Stimulated activated CD4-positive, alpha-beta T cell treated with anti-CD3 and anti-CD28 coated beads, Interleukin-15, amount 100 ng/mL, for 48 hours (primary cell): ENCODE measurements at places on chromosomes 3 and 15.

- no peak for DNase-seq
Measured at GRCh38 chr3:162168715-162169114, 672.1 kb downstream of the OTOL1 start.

GRCh38 chr15:70726753-70727152 is 36.6 kb downstream of the UACA start:
- no peak for DNase-seq

DNA sequence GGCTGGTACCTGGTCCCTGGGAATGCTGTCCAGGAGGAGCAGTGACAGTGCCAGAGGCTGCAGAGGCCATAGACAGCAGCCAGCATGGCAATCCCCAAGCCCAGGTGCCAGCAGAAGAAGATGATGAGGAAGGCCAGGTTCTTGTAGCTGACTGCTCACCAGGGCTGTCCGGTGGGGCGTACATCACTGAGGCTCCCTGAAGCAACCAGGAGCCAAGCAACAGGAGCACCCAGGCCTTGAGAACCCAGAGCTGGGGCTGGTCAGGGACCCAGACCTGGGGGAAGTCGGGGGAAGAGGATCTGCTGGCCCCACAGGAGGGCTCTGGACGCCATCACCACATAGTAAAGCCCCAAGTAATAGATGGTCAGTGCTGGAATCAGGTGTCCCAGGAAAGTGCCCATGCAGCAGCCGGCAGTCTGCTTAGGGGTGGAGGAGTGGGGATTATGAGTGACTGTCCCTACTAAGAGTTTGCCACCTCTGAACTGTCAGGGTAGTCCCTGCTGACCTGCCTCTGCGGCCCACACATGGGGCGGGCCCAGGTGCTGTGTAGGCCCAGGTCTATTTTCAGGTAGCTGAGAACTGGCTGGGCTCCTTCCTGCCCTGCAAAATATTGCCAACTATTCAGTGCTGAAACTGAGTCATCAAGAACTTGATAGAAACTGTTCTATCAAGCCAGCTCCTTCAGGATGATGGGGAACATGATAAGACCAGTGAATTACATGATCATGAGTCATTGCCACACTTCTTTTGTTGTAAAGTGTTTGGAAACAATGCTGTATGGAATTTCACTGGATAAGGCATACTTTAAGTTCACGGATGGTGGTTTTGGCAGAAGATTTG is 68.7 kb downstream of the CHRD start:
- DNase-seq, result no peak

GRCh38 chr3:45319996-45320305 is 68.4 kb upstream of the LARS2 start:
- no peak for DNase-seq

DNA sequence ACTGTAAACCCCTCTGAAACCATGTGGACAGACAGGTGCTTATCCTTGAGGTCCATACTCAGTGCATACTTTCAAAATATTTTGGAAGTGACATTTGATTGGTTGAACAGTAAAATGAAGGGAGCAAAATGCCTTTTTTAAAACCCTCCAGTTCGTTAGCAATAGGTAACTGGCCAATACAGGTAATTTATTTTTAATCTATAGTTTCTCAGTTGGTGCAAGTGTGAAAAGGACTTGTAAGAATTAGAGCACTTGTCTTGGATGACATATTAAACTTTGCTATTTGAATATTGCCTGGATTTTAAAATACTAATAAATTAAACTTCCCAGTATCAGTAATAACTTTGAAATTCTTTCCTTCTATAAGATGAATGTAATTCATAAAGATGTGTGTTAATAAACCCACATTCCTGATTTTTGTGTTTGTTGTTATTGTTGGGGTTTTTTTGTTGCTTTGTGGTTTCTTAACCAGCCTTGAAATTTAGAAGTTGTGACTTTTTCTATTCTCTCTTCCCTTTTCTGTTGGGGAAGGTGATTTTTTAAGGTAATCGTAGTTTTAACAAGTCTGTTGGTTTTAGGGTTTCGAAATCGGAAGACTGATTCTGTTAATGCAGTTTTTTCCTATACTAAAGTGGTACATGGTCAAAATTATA is 90.0 kb downstream of the STT3B start:
- DNase-seq, result no peak

DNA sequence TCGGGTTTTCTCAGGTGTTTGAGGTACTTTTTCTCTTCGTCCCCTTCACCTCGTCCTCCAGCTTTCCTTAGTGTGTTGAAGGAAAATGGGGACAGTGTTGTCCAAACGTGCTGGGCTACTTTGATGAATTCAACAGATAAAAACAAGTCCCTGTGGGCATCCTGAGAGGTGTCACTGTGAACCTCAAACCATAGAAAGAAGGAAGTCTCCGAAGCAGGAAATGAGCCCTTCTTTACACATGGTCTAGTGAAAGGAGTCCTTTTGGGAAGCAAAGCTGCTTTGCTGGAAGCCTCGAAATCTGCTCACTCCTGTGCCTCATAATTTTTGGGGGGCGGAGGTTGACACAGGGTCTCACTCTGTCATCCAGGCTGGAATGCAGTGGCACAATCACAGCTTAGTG is 10.6 kb downstream of the IL17RB start:
- no peak for DNase-seq

DNA sequence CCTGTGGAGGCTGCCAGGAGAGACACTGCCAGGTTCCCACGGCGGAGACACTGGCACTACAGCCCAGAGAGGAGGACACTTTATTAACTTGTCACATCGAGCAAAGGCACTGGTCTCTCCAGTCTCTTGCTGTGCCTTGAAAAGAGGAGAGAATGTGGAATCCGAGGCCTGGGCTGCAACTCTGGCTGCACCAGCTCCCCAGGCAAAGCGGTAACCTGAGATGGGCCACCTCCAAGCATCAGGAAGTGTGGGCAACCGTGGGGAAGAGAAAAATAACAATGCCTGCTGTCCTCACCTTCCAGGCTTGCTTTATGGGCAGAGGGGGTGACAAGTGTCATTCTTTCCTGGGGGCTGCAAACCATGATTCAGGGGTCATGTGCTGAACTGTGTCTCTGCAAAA is 91.6 kb upstream of the RGMA start:
- DNase-seq, result no peak

DNA sequence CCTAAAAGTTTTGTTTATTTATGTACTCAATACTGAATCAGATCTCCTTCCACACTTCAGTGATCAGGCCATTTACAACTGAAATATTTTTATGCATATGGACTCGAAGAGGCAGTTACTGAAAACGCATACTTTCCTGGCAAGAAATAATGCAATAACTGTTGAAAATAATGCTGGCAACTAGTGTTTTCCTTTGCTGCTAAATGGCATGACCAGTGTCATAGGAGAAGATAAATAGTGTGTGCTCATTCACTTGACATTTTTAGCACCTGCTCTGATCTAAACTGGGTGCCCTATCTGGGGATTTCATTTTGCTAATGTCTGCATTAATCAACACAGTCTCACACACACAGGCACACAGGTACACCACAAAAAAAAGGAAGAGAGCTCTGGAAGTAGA is 695.2 kb downstream of the TUSC7 start:
- no peak for DNase-seq

GRCh38 chr3:94307588-94307987 is 244.7 kb downstream of the NSUN3 start:
- no peak for DNase-seq

- DNase-seq, result no peak
Measured at GRCh38 chr15:82763361-82764116, 42.3 kb downstream of the FSD2 start.

DNA sequence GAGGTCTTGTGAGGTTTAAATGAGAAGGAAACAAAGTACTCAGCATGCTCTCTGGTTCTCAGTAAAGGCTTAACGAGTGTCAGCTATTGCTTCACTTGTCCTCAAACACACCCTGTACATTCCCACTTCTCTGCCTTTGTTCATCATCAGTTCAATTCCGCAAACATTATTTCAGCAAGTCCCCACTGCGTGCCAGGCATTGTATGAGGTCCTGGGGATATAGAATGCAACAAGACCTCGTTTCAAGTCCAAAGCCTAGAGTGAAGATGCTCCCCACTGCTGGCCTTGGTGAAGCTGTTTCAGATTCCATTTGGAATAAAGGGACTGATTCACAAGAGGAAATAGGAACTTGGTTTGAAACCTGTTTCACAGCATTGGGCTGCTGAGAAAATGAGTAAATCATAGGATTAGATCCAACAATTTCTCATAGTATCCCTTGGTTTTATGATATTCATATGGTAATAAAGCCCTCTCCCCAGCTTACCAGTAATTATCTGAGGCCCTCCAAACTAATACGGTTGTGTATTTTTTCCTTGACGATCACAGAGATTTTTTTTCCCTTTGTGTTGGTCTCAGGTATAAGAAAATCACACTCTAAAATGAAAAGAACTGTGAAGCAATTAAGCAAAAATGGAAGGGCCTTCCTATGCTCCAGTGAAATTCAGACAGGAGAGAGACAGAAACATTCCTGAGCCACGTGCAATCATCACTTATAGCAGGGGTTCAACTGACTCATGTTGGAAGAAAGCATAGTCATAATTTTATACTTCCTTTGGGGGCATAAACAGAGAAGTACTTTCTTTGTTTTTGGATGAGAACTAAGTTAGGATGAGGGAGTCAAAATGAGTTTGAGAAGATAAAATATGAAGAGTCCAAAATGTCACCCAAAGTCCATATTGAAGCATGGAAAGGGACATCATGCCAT is 258.6 kb downstream of the RORA start:
- DNase-seq, result no peak

DNA sequence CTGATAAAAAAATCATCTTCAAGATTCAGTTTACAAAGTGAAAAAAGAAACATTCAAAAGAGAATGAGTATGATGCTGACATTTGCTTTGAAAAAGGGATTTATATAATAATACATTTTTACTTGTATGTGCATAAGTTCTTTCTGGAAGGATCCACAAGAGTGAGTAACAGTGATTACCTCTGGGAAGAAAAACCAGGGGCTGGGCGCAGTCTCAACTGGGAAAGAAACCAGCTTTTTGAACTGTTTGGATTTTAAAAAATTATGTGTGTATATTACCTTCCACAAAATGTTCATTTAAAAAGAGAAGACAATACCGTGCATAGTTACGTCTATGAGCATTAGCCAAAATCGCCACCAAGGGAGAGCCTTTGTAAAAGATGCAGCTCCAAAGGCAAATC is 1.3 kb downstream of the CLEC3B start:
- no peak for DNase-seq

DNA sequence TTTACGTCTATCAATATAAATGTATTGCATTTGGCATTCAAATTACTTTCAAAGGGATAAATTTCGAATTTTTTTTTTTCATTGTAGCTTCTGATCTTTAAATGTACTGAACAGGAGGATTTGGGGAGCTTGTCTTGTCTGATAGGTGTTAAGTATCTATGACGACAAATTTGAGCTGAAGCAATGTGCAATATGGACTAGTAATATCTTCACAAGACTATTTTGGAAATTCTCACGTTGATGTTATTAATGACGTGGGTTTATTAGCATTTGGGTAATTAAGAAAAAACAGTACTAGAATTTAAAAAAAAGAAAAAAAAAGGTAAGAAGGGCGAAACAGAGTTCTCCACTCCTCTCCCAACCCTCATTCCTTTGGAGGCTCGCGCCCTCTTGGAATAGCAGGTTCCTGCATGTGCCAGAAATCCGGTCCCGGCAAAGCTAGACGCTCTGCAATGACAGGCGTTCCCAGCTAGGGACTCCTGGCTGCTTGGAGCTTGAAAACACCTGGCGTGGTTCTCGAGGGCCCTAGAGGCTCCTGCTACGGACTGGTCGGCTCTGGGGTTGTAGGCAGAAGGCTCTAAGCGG is 648 bp upstream of the P2RY1 start:
- no peak for DNase-seq

DNA sequence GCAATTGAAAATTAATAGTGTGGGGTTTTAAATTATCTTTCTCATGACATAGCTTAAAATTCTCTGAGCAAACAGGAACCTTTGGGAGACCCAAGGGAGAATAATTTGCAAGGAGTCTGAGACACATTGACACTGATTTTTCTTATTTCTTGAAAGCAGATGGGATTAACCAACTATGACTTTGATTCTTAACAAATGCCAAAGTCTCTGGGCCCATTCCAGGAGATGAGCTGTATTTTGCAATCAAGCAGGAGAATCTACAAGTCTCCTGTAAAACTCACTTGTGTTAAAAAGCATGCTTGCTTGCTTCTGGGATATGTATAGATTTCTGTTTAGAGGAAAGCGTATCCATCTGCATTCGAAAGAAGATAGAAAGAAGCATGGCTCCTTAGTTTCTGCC is 71.3 kb upstream of the STT3B start:
- DNase-seq, result no peak

- DNase-seq, result no peak
Measured at GRCh38 chr15:63396152-63396928, 14.7 kb upstream of the CA12 start.

- DNase-seq, result no peak
Measured at GRCh38 chr3:133527081-133527715, 46.3 kb upstream of the CDV3 start.

DNA sequence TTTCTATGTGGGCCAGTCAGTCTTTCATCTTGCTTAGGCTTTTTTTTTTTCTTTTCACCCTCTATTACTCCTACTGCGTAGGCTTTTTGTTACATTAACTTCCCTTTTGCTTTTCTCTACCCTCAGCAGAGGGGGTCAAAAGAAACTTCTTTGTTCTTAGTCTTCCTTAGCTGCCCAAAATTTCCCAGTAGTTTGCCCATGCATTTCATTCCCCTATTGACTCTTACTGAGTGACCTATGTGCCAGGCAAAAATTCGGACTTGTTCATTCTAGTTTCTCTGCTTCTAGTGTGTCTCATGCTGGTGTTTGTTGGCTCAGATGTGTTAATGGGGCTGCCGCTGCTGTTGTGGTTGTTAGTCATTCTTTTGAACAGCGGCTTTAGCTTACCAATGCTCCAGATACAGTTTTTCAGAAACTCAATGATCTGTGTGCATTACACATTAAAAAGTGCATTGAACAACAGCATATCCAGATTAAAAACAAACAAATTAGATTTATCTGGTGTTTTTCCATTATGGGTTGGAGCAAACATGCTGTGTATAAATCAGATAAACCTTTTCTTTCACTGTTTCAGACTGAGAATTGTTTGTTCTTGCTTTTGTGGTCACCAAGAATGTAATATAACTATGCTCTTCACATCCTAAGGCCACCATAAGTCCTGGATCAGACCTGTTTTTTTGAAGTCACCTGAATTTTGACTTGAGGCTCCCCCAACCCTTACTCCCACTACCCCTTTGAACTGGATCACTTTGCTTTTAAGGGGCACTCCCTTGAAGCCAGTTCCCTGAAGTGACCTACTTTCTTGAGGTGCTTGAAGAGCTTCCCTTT is 43.1 kb downstream of the PDE8A start:
- DNase-seq, result no peak

- DNase-seq, result no peak
Measured at GRCh38 chr15:75112848-75113492, 88.7 kb upstream of the C15orf39 start.

GRCh38 chr3:194962056-194962455 is 276.4 kb downstream of the FAM43A start:
- no peak for DNase-seq
